ENCODE measurements at places on chromosomes 12 and 14. TPM values are rescaled to one million over a fixed set of nuclear protein-coding genes. Genes with fewer than 3 reads are reported as not detected.

GRCh38 chr14:105859717-105860614 is 333.6 kb downstream of the TMEM121 start:
- DNase-seq, result no peak

DNA sequence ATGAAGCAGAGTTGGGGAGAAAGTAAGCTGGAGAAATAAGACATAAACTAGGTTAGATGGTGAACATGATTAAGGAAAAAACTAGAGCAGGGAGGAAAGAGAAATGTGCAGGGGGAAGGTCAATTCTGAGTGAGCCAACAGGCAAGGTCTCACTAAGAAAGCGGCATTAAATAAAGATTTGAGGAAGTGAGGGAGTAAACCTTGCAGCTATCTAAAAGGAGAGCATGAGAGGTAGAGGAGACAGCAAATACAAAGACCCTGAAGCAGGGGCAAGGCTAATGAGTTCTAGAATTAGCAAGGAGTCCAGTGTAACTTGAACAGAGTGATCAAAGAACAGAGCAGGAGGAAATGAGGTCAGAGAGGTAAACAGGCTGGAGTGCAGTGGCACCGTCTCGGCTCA is 4.4 kb upstream of the SOCS2 start:
- no peak for DNase-seq

DNA sequence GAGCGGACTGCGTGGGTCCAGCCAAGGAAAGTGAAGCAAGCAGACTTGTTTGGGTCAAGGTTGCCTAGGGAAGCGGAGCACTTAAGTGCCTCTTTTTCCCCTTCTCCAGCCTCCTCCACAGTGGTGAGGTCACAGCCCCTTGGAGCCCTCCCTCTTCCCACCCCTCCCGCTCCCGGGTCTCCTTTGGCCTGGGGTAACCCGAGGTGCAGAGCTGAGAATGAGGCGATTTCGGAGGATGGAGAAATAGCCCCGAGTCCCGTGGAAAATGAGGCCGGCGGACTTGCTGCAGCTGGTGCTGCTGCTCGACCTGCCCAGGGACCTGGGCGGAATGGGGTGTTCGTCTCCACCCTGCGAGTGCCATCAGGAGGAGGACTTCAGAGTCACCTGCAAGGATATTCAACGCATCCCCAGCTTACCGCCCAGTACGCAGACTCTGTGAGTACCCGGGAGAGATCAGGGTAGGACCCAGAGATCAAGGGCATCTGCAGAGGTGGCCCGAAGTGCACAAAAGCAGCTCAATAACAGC is at the start of gene TSHR:
TSHR (plus strand) TSS at position 206 of the 526 bp plus-strand sequence; CDS start at position 266, 60 bp downstream.
- peak; percentile 4 for DNase-seq

- no peak for DNase-seq
Measured at GRCh38 chr12:109120095-109120494, 3.7 kb downstream of the ACACB start.

DNA sequence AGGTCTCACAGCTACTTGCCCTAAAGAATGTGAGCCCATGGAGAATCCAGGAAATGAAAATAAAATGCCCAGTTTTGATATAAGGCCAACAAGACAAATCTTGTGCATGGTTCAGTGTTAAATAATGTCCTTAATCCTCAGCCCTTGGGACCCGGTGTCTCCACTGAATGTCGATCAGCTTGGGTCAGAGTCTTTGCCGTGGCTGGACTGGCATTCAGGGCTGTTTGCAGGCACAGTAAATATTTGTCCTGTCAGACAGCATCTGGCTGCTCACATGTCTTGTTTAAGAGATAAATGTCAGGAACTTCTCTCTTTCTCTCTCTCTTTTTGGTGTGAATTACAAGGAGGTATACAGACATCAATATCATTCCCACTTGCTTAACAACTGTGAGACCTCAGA is 452.5 kb downstream of the FUT8 start:
- no peak for DNase-seq

The LALBA gene
- not detected for polyA plus RNA-seq

DNA sequence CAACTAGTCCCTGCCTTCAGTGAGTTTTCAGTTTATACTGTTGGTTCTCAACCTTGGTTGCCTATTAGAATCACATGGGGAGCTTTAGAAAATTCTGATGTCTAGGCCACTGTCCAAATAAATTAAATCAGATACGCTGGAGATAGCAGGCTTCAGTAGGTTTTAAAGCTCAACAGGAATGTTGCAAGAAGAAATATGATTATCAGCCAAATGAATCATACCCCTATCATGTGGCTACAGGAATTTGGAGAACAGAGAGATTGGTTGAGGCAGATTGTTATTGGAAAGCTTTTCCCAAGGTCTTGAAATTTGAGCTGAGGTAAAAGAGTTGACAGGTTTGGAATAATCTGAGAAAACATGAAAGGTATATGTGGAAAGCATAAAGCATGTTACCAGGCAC is 125.3 kb downstream of the WIF1 start:
- no peak for DNase-seq

DNA sequence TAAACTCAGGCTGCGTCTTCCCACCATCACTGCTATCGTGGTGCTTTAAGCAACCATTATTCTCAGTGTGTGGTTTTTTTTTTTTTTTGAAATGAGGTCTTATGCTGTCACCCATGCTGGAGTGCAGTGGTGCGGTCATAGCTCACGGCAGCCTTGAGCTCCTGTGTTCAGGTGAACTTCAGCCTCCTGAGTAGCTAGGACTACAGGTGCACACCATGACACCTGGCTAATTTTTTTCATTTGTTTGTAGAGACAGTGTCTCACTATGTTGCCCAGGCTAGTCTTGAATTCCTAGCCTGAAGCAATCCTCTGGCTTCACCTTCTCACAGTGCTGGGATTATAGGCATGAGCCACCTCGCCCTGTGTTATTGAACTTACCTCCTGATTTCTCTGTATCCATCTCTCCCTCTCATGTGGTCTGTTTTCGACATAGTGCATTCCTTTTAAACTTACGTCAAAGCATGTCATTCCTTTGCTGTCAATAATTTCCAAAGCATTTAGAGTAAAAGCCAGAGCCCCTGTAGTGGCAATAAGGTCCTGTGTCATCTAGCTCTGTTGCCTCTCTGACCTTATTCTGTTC is 255.5 kb downstream of the SNAPC1 start:
- DNase-seq, result no peak

The SAMD15 gene
- 4.4 TPM for polyA plus RNA-seq

DNA sequence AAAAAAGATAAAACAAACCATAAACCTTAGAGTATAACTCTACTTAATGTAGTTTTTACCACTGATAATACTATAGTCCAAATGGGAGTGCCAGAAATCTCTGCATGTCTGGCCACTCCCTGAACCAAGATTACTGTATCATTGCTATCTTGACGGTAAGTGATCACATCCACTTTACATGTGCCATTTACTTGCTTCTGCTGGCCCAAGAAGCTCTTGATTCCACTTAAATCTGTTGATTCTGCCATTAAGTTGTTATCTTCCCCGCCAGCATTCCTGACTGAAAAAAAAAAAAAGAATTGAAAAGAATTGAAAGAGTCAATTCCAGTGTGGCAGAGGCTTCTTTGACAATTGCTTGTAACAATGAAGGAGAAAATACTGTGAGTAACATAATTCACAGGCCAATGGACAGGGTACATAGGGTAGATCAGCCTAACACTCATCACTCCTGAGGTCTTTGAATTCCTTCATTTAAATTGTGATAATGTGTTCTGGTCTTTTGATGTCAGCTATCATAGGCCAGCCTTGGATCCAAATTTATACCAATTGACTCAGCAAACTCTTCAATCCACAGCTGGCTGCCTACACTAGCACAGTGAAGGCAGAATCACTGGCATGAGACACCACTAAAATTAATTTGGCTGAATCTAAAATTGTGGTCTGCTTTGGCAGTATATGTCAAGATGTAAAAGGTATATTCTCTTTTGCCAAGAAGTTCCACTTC is 665.2 kb upstream of the FLRT2 start:
- DNase-seq, result no peak

Data from left lung (tissue), 14 donors.